ELR (cell line): ENCODE measurements at places on chromosomes 11 and 22.

- no peak for DNase-seq
Observed at GRCh38 chr11:115083144-115083806, 404.9 kb downstream of the NXPE2 start.

DNA sequence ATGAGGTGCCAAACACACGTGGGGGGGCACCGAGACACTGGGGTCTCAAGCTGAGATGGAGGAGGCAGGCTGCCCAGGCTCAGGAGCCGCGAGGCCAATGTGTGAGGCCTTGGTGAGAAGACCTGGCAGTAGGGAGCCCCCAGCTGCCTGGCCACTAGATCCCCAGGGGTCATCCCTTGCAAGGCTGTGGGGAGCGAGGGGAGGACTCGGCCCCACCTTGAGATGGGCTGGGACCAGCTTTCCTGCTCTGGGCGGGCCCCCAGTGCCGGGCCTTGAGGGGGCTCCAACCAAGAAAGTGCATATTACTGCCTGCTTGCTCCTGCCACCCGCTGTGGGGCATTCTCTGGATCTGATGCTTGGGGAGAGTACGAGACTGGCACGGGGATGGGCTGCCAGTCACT is 107.0 kb downstream of the CTTN start:
- no peak for DNase-seq

DNA sequence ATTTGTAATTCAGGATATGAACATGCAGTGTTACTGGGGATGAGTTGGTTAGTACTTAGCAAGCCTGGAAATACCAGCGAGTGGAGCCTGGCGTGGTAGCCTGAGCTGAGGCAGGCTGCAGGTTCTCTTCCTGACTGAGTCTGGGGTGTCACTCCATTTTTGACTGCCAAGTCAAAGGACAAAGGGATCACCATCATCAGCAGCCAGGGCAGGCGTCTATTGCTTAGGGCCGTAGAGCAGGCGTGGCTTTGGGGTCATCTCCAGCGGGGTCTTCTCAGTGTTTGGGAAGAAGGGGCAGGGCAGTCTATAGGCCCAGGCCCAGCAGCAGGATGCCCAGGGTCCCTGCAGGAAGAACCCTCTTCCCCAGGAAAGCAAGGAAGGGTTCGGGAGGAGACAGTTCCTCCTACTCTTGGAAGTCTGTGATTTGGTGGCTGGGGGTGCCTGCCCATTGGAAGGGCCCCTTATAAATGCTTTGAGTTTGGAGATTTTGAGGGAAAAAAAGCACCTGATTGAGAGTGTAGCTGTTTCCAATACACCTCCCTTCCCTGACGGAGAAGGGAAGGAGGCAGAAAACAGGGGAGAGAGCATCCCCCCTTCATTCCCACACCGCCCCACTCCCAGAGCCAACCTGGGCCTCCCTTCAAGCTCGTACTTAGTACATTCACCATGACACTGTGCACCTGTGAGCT is 51.5 kb upstream of the SPATA19 start:
- DNase-seq: no peak

- no peak for DNase-seq
Observed at GRCh38 chr11:122843281-122844141, 5.2 kb downstream of the CRTAM start.

DNA sequence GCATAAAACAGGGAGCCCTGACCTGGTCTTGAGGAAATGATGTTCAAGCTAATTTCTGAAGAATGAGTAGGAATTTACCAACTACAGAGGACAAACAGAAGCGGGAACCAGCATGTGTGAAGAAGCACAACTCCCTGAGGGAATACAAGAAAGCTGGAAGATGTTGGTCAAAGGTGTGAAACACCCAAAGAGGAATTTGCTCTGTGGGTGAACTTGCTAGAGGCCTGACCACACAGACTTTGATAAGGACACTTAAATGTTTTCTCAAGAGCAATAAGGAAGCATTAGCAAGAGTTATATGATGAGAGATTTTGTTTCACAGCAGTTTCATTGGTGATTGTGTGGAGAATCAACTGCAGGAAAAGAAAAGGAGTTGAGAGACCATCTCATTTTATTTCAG is 17.6 kb downstream of the SLC5A12 start:
- DNase-seq: no peak
